Dorsolateral prefrontal cortex (tissue), 122 donors: ENCODE measurements at places on chromosomes 5 and 9. TPM values are rescaled to one million over a fixed set of nuclear protein-coding genes. Genes with fewer than 3 reads are reported as not detected.

DNA sequence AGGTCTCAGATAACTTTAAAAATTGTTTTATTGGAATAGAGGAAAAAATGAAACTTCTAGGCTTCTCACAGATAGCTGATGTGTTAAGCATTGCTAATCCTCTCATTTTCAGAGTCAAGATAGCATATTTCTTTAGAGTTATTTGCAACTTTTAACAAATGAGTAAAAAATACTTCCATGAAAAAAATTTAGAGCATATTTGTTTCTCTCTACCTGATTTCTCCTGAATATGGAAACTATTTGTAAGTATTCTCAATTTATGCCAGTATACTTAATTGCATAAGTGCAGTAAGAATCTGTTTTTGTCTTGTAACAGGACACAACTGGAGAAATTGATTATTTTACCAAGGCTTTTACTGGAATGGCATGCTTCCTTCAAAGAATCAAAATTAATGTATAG is 3.6 kb upstream of the TRIM32 start:
- no peak for DNase-seq

GRCh38 chr9:84570482-84571154 is 98.9 kb upstream of the NTRK2 start:
- DNase-seq, result no peak

- DNase-seq, result no peak
Observed at GRCh38 chr9:83479765-83480164, 58.4 kb downstream of the FRMD3 start.

The CKMT2 gene
- total RNA-seq, result 10.7 TPM

The PCDHB11 gene
- total RNA-seq, result 9.8 TPM
